Amygdala (tissue), 56 donors: ENCODE measurements at places on chromosomes 3 and 15.

GRCh38 chr3:9448071-9448470 is 50.7 kb downstream of the SETD5 start:
- DNase-seq: no peak

DNA sequence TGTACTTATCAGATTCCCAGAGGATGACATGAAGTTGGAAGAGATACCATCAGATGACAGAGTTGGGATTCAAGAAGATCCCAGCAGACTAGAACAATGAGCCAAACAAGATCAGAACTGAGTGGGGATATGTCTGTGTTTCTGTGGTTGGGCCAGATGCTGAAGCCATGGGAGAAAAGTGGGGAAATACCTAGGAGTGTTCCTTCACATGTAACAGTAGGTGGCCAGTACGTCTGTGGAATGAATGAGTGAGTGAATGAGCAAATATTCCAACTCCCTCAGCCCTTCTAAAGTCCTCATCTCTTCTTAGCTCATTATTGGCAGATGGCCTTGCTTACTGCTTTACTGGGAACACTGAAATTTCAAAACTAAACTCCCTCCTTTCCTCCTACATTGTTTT is 32.2 kb upstream of the GREM1 start:
- no peak for DNase-seq

- no peak for DNase-seq
Observed at GRCh38 chr3:66179793-66180192, 41.0 kb upstream of the SLC25A26 start.

- no peak for DNase-seq
Observed at GRCh38 chr3:80697291-80697690, 929.5 kb upstream of the ROBO1 start.

DNA sequence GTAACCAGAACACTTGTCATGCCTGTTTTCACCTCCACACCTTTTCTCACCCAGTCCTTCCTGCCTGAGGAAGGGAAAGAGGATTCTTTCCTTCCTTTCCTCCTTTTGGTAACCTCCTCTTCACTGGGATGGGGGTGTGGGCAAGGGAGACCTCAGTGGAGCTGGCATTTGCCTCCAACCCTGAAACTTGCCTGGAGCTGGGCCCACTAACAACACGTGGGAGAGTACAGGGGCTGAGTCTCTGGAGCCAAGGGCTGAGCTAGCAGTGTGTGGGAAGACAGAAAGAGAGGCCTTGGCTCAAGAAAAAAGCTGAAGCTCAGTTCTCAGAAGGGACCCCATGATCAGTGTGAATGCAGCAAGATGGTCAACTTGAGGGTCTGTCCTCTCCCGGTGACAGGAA is 86.6 kb upstream of the SLC6A11 start:
- no peak for DNase-seq

- no peak for DNase-seq
Observed at GRCh38 chr15:89857673-89858072, 36.1 kb downstream of the AP3S2 start.

- DNase-seq: no peak
Observed at GRCh38 chr3:43326891-43327581, 40.7 kb downstream of the SNRK start.
